ENCODE measurements at places on chromosomes 12 and 14.

DNA sequence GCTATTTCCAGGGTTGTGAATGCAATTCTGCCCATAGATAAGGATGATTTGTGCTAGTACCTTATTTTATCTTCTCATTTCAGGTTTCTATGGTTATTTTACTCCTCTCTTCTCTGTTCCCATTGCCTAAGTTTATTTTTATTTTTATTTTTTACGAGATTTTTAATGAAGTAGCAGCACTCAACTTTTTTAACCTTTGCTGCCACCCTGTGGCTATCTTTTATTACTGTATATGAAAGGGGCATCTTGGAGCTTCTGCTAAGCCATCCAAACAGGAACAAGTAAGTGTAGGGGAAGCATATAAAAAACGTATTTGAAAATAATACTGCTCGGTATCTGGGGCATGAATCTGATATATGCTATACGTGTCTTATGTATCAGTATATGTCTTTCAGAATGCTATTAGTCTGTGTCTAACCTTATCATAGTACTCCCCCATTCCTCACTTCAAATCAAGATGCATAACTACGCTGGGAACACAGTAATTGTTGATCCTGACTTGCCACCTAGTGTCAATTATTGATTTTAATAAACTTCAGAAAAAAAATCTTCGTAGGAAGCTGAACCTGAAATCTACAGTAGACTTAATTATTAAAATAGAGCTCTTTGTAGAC lies 60.3 kb downstream of the KLRG1 start:
- H3K4me3 ChIP-seq: no peak overlapping the region
- H3K27ac ChIP-seq: no peak overlapping the region
- no peaks in the 10 kb centered on the region for H3K27me3 ChIP-seq
- H3K4me1 ChIP-seq: no peaks in the 10 kb centered on the region
- DNase-seq: no peak

DNA sequence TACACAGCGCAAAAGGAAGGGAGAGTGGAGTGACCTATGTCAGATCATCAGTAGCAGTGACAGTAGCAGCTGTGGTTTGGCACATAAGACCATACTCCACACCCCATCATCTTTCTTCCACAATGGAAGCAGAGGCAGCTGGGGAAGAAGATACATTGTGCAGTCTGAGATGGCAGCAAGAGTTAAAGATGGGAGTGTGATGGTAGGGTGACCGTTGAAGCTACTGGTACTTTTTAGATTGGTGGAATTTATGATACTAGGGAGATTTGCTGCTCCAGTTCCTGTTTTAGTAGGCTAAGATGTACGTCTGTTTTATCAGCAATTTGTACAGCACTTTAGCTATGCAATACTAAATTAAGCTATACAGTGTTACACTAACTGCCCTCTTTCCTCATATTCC lies 291.0 kb downstream of the FUT8 start:
- DNase-seq: no peak
- H3K27ac ChIP-seq: no peak overlapping the region
- no peaks in the 10 kb centered on the region for H3K27me3 ChIP-seq
- no peak overlapping the region for H3K4me3 ChIP-seq
- peaks cover 4% of the 10 kb centered on the region for H3K36me3 ChIP-seq
- no peaks in the 10 kb centered on the region for H3K4me1 ChIP-seq

DNA sequence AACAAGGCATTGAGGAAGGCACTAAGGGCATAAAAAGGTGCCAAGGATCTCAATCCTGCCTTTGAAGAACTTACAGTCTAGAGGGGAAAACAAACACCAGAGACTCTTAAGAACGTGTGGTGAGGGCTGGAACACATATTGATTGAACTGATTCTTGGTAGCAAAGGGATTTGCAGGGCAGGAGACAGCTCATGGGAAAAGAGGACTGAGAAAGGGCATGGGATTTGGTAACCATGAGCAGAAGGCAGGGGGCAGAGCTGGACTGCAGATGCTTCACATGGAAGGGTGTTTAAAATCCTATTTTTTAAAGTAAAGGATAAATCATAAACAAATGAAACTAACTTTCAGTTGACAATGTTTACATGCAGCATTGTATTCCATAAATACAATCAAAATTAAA lies 203.1 kb downstream of the ITPR2 start:
- H3K27me3 ChIP-seq: no peaks in the 10 kb centered on the region
- H3K4me3 ChIP-seq: no peak overlapping the region
- H3K36me3 ChIP-seq: no peaks in the 10 kb centered on the region
- no peaks in the 10 kb centered on the region for H3K4me1 ChIP-seq
- no peak for DNase-seq

GRCh38 chr12:89649139-89649538 lies 59.5 kb downstream of the ATP2B1 start:
- H3K27me3 ChIP-seq: no peaks in the 10 kb centered on the region
- H3K4me1 ChIP-seq: peaks cover 7% of the 10 kb centered on the region
- peaks cover 36% of the 10 kb centered on the region for H3K36me3 ChIP-seq
- no peak for DNase-seq

GRCh38 chr14:79701371-79701770 lies 509.9 kb downstream of the DIO2 start:
- peaks cover 3% of the 10 kb centered on the region for H3K4me1 ChIP-seq
- no peak for DNase-seq
- no peaks in the 10 kb centered on the region for H3K36me3 ChIP-seq
- H3K4me3 ChIP-seq: no peak overlapping the region
- H3K27me3 ChIP-seq: no peaks in the 10 kb centered on the region
- H3K27ac ChIP-seq: no peak overlapping the region

GRCh38 chr12:11827091-11828061 lies 177.9 kb downstream of the ETV6 start:
- peaks cover 32% of the 10 kb centered on the region for H3K4me1 ChIP-seq
- H3K27me3 ChIP-seq: no peaks in the 10 kb centered on the region

GRCh38 chr12:15796493-15797141 lies 7.4 kb upstream of the EPS8 start:
- DNase-seq: no peak
- peaks cover 14% of the 10 kb centered on the region for H3K27me3 ChIP-seq
- no peak overlapping the region for H3K4me3 ChIP-seq

DNA sequence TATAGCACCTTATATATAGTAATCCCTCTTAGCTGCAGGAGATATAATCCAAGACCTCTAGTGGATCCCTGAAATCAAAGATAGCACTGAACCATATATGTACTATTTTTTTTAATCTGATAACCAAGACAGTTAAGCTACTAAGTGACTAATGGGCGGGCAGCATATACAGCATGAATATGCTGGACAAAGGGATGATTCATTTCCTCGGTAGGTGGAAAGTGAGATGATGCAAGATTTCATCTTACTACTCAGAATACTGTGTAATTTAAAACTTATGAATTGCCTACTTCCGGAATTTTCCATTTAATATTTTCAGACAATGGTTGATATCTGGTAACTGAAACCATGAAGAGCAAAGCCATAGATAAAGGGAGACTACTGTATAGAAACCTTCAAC lies 36.2 kb downstream of the PRMT8 start:
- H3K36me3 ChIP-seq: no peaks in the 10 kb centered on the region
- H3K27ac ChIP-seq: no peak overlapping the region
- no peak for DNase-seq
- no peaks in the 10 kb centered on the region for H3K27me3 ChIP-seq
